Femur (tissue), 1 donor: ENCODE measurements at places on chromosomes 16 and 17.

- DNase-seq: peak; percentile 47
These were observed 49.2 kb downstream of the CRISPLD2 start for GRCh38 chr16:84868829-84869472.

- no peak for DNase-seq
These were observed 95.5 kb downstream of the ZFHX3 start for GRCh38 chr16:72952404-72952803.

GRCh38 chr17:9024497-9024896 lies 3.2 kb downstream of the NTN1 start:
- DNase-seq: no peak

DNA sequence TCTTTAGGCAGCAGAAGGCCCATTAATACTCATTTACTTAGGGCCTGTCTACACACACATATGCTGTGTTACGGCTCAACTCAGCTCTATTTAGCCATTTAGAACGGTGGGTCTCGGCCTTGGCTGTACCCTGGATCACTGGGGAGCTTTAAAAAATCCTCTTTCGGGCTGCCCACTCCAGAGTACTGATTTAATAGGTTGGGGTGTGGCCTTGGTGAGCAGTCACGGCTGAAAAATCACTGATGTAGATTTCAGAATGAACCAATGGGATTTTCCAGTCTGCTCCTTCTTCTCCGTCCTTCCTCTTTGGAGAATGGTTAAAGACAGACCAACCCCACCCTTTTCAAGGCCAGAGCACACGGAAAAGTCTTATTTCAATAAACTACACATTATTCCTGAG lies 223.5 kb downstream of the CCDC182 start:
- no peak for DNase-seq

DNA sequence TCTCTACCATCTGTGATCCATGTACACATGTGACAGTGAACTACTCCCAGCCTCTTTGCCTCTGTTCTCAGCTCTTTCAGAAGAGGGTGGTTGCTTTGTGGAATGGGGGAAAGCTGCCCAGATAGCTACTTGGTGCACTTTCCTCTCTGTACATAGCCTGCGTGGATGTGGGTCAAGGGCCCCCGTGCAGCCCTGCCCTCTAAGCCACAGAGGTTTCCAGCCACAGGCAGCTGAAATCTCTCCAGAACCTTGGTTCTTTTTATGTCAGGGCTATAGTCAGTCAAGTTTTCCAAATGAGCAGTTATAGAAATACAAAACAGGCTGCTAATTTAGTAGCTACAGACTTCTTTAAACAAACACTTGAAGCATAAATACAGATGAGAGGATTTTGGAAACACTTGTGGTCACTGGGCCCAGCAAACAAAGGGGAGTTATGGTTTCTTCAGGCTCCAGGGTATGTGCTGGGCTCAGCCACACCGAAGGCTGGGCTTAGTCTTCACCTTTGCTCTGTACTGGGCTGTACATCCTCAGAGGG lies 199.7 kb upstream of the ASIC2 start:
- peak; percentile 60 for DNase-seq

DNA sequence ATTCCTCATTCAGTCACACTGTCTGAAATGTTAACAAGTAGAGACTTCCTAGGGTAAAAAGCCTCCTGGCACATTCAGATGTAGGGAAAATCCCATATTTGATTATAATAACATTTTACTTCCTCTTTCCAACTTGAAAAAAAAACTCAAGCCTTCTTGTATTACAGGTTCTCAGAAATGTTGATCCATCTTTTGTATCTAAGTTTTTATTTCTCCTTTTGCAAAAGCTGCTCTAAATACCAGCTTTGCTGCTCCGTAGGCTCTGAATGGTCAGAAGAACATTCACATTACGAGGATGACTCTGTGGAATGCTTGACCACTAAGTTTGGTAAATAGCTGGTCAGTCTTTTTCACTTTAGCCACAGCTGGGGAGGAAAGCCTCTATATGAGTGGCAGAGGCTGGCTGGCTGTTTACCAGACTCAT lies 13.2 kb upstream of the HEATR6 start:
- DNase-seq: no peak

- no peak for DNase-seq
These were observed 75.5 kb downstream of the RAP1GAP2 start for GRCh38 chr17:2871720-2872119.

DNA sequence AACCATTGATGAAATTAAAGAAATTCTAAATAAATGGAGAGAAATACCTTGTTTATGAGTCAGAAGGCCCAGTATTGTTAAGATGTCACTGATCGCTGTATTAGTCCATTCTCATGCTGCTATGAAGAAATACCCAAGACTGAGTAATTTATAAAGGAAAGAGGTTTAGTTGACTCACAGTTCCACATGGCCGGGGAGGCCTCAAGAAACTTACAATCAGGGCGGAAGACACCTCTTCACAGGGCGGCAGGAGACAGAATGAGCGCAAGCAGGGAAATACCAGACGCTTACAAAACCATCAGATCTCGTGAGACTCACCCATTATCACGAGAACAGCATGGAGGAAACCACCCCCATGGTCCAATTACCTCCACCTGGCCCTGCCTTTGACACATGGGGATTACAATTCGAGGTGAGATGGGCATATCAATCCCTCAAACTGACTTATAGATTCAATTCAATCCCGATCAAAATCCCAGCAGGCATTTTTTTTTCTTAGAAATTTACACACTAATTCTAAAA lies 157.2 kb downstream of the ENGASE start:
- DNase-seq: no peak

DNA sequence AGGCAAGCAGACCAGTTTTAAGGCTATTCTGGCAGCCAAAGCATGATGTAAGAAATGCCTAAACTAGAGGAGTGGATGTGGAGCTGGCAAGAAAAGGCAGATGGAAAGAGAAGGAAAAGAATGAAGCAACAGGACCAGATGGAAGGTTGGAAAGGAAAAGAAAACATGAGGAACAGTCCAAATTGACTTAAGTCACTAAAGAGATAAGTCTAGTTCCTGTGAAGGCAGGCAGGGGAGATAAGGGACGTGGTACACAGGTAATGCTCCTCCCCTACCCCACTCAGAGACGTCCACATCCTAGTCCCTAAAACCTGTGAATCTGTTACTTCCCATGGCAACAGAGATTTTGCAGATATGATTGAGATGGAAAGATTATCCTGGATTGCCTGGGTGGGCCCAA lies 43.5 kb downstream of the TEX2 start:
- DNase-seq: no peak

DNA sequence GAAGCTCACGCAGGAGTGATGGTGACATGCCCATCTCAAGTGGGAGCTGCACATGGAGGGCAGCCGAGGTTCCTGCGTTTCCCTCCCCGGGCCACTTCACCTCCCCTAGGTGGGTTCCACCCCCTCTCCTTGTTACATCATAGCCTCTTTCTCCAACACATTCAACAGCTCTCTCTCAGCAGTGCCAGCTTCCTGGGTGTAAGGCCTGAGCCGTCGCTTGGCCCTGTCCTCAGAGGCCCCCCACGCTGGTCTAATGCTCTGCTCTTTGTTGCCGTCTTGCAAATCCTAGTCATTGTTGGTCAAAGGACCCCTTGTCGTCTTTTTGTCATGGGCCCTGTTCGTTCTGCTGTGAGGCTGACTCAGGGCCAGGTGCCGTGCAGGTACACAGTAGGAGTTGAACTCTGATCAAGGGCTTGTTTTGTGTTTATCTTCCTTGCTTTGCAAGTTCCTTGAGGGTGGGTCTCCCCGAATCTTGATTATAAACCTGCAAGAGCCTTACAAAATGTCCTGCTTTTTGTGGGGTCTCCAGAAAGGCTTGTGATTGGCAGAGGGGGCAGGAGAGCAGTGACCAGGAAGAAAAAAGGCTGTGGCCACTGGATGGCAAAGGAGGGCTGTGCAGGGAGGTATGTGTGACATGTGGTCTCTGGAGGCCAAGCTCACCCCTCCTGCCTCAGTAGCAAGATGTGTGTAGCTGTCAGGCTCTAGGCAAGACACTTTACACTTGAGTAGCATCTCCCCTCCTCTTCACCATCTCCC lies 136.6 kb downstream of the CCDC182 start:
- DNase-seq: peak; percentile 9

- peak; percentile 60 for DNase-seq
These were observed 943 bp upstream of the COTL1 start for GRCh38 chr16:84618581-84619460.

GRCh38 chr16:16073891-16074881 lies 124.8 kb downstream of the ABCC1 start:
- peak; percentile 71 for DNase-seq

- no peak for DNase-seq
These were observed 5.8 kb upstream of the RAB37 start for GRCh38 chr17:74731347-74731605.

- DNase-seq: no peak
These were observed 8.8 kb downstream of the PMM2 start for GRCh38 chr16:8806272-8806983.

DNA sequence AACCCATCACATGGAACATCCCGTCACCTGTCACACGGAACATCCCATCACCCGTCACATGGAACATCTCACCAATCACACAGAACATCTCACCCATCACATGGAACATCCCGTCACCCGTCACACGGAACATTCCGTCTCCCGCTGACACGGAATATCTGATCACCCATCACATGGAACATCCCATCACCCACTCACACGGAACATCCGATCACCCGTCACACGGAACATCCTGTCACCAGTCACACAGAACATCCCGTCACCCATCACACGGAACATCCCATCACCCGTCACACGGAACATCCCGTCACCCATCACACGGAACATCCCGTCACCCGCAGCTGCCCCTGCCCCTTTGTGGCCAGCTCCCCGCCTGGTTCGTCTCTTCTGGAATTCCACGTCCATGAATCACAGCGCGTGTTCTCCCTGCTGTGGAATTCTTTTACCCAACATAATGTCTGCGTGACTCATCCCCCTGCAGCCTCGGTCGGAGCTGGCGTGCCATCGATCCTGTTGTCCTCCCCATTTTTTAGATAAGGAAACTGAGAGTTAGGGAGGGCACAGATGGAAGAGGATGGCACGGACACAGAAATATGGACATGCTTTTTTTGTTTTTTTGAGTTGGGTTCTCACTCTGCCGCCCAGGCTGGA lies 5.6 kb downstream of the CPNE7 start:
- DNase-seq: no peak

- no peak for DNase-seq
These were observed 4.7 kb upstream of the IGSF6 start for GRCh38 chr16:21656795-21657768.

DNA sequence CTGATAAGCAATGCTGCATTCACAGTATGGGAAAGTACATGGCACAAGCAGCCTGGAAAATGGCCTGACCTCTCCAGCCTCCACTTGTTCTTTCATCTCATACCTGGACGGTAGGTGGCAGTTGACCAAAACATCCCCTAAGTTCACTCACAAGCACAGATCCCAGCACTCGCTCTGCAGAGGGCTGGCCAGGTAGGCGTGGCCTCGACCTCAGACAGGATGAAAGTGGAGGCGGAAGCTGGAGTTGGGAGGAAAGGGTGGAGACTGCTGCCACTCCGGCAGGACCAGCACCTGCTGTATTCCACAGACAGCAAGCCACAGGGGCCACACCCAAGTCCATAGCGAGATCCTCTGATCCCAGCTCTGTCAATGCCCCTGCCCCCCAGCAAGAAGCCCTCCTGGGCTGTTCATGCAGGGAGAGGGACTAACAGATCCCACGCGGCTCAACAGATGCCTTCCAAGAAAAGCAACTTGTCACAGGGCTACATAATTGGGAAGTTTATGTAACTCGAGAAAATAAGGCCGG lies 31.3 kb downstream of the ZCCHC14 start:
- peak; percentile 52 for DNase-seq

- peak; percentile 49 for DNase-seq
These were observed 769 bp downstream of the TMEM88 start for GRCh38 chr17:7855660-7856010.

DNA sequence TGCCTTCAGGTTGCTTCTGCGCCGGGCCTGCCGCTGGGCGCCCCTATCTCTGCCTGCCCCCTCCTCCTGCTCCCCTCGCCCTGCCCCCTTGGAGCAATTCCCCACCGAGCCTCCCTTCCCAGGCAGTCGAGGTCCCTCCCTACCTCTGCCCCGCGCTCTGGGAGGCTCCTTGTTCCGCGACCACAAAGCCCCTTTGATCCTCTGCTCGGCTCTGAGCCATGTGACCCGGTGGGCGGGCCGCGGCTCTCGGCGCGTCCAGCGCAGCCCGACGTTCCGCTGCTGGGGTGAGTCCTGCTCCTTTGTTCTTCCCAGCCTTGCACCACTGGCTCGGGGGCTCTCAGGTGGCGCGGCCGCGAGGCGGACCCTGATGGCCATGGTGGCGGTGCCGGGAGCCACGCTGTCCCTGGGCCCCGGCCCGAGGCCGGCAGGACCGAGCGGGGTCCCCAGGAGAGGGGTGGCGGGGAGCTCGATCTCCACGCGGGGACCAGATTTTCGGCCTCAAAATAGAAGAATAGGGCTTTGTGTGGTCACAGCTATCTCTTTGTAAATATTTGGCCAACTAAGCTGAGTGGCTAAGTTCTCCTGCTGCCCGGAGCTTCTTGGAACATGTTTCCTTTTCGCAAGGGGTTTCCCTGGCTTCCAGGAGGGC lies 310.6 kb downstream of the SEC14L1 start:
- peak; percentile 87 for DNase-seq

- DNase-seq: no peak
These were observed at the start of gene CHD3 for GRCh38 chr17:7888184-7888920. Gene CHD3 (plus strand): TSS chr17:7888789. CDS start chr17:7889001, 212 bp downstream.

DNA sequence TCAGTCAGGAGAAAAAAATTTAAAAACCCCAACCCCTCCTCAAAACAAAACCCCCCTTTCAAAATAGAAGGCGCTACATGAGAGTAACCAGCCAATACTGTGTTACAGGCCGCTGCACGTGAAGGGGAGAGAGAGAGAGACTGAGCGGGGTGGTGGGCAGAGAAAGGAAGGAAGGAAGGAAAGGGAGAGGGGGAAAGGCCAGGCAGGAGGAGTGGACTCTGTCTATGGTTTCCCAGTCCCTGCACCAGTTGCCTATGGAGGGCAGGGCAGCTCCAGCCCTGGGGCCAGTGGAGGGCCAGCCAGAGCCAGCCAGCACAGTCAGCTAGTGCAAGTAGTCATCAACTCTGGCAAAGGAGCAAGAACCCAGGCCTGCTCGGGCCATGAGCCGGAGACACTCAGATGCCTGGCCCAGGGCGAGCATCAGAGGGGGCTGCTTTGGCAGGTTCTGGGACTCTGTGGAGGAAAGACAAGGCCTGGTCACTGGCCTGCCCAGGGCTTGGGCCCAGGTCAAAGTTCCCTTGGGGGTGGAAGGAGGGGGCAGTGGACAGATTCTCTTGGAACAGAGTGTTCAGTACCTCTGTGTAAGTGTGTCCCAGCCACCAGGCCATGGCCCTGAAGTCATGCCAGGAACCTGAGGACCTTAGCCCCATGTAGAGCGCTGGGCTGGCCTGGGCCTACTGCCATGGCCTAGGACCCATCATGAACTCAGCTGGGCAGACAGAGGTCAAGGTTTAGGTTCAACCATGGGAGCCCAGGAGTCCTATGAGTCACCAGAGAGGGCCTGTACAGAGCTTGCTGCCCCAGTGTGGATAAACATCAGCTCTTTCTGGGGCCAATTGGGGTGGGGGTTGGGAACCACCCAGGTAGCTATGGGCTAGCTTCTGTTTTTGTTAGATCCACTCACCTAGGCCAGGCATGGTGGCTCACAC lies 7.3 kb upstream of the GFOD2 start:
- DNase-seq: no peak

GRCh38 chr17:11880714-11881113 lies 116.6 kb downstream of the ZNF18 start:
- DNase-seq: no peak
